ENCODE measurements at places on chromosomes 5 and 9. TPM values are rescaled to one million over a fixed set of nuclear protein-coding genes. Genes with fewer than 3 reads are reported as not detected.
A peak's percentile ranks its signal among the peaks of the same experiment; 100 is the strongest.

GRCh38 chr5:136174021-136174659, 18.8 kb downstream of the SMIM32 start:
- DNase-seq = peak; percentile 55

GPR151 gene
- not detected for total RNA-seq

GRCh38 chr5:151238303-151238741, 14.4 kb upstream of the CCDC69 start:
- DNase-seq = no peak

DNA sequence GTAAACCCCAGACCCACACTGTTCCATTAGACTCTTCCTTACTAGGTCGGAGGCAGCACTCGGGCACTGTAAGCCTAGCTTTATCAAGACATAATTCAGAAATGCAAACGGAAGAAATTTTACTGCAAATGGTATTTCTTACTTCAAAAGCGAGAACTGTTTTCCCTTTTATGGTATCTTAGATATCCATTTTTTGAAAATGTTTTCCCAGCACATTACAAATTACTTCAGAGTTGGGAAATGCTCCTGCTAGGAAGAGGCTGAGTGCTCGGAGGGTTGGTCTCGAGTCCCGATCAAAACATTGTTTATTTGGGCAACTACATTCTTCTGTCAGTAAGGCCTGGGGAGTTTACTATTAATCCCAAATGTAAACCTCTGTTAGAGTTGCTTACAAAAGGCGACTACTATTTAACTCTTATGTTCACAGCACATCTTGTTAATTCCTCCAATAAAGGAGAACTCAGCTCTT, 332.9 kb downstream of the CWC27 start:
- DNase-seq = no peak

- DNase-seq = no peak
These were observed 36.5 kb upstream of the IRX4 start for GRCh38 chr5:1919209-1919566.

DMRT3 gene
- total RNA-seq = not detected

- DNase-seq = no peak
These were observed 488 bp downstream of the SKIC3 start for GRCh38 chr5:95554331-95554646.

GRCh38 chr5:7080501-7080900, 315.4 kb upstream of the ADCY2 start:
- no peak for DNase-seq

- no peak for DNase-seq
These were observed 24.2 kb upstream of the NPR3 start for GRCh38 chr5:32686799-32687498.

- DNase-seq = no peak
These were observed 436.0 kb downstream of the TMEM38B start for GRCh38 chr9:106130374-106130773.

DNA sequence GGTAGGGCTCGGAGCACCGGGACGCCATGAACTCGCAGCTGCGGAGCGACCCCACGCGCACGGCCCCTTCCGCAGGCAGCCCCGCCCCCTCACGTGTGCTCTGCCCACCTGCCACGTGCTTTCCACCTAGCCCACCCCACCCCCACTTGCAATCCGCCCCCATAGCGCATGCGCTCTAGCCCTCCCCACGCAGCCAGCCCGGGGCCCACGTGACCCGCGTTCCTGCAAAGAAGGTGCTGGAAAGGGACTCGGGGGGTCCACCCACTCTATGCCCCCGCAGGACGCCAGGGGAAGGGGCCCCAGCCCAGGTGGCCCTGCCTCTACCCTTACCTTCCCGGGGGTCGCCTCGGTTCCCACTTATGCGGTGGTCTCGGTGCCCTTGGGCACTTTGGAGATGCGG, at the start of gene SOHLH1:
Gene SOHLH1 (minus strand): TSS at position 42 of the 400 bp plus-strand sequence. CDS start 14 bp downstream, at position 28.
- DNase-seq = no peak

FOXD4L5 gene
- total RNA-seq = not detected

GRCh38 chr9:130660683-130661450, 3.5 kb upstream of the PRDM12 start:
- DNase-seq = no peak

ADAMTS12 gene
- 0.10 TPM for total RNA-seq

- no peak for DNase-seq
These were observed 77.0 kb downstream of the RXRA start for GRCh38 chr9:134403292-134403681.

PDE6A gene
- not detected for total RNA-seq

GRCh38 chr9:71767776-71768321, 464 bp downstream of the CEMIP2 start:
- no peak for DNase-seq

DNA sequence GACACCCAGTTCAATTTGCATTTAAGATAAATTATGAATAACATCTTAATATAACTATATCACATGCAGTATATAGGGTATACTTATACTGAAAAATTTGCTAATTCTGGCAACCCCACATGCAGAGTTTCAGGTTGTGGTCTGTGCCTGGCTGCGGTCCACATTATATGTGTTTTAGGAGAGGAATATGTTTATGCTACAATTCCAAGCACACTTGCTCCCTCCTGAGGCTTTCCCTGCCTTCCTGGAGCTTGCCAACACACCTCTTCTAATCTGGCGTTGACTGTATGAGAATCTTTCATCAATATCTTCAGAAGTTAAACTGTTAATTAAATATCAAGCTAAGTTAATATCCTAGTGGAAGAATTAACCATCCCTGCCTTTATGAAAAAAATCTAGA, 45.2 kb downstream of the SEMA5A start:
- DNase-seq = no peak

GRCh38 chr9:95048225-95049087, 269.1 kb downstream of the FANCC start:
- peak; percentile 36 for DNase-seq

SLCO6A1 gene
- total RNA-seq = not detected

PFN3 gene
- not detected for total RNA-seq

DNA sequence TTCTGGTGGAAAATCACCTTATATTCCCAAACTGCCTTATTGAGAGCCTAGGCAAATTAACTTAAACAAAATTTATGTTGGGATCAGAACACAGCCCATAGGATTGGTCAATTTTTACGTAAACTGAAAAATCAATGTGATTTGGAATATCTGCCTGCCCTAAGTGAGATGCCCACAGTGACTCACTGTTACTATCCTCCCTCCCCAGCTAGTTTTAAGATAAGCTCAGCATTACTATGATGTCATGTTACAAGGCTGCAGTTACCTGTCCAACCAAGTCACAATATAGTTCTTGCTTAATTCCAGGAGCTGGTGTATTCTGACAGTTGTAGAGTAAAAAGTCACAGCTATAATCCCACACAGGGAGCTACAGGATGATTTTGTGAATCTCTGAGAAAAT, 23.1 kb downstream of the SKP1 start:
- no peak for DNase-seq

DNA sequence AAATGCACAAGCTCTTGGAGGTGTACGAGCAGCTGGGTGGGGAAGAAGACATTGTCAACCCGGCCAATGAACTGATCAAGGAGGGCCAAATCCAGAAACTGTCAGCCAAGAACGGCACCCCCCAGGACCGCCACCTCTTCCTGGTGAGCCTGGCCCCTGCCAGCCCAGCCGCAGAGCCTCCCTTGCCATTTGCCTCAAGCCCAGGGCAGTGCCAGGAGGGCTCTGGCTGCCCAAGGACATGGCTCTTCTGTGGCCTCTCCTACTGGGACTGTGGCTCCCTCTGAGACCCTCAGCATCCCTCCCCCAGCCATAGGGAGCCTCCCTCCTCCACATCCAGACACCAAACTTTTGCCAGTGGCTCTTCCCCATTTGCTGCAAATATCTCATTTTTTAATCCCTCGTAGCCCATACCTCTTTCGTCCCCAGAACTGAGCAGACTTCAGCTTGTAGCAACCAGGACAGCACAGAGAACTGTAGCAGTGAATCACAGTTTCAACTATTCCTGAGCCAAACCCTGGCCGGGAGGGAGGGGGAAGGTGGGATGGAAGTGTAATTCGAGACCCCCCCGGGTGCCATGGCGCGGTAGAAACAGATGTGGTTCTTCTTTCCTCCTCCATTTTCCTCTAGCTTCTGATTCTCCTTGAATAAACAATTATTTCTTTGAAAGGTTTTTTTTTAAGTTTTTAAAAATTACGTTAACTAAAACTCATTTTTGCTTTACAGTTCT, 44.5 kb upstream of the SUSD3 start:
- peak; percentile 10 for DNase-seq

TAF1L gene
- total RNA-seq = not detected

DNA sequence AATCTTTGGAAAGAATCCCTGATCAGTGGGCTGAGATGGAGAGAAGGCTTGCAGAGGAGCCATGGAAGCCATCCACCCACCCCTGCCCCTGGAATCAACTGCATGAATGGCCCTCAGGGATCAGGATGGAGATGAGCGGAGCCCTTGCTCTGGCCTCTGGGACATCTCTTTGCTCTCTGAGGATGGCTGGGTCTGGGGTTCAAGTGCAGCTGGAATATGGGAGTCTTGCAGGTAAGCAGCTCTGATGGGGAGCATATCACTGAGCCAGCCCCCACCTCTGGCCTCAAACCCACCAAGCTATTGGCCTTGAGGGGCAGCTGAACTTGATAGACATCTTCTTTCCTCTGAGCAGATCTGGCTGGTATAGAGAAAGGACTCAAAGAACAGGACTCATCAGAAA, 76.1 kb downstream of the C5orf15 start:
- DNase-seq = no peak

DNA sequence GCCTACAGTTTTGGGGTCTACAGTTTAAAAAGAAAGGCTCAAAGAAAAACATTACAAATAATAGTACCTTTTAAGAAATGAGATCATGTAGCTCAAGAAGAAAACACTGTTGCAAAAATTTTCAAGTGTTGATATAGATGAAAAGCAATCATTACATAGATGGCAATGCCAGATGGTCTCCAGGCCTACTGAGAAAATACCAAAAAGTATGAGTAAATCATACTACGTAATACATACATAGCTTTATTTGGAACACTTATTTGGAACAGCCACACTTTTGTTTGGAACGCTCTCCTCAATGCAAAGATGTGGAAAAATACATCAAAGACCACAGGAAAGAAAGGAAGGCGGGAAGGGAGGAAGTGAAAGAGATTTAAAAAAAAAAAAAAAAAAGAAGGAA, 44.1 kb downstream of the MARCHF11 start:
- DNase-seq = no peak

DNA sequence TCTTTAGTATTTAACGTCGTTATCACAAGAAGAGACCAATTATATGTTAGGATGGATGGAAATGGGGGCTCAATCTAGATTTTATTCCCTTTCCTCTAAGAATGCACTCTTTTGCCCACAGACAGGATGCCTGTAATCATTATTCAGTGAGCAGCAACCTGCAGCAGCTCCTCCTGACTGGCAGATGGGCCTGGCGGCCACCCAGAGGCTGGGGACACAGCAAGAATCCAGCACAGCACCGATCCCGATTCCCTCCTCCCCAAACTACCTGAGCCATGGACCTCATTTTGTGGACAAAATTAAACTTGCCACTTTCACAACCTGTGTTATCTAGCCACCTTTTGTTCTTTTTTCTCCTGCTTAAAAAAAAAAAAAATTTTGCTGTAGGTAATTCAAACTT, 101.0 kb downstream of the USP20 start:
- no peak for DNase-seq

- DNase-seq = no peak
These were observed 127.2 kb downstream of the CTNND2 start for GRCh38 chr5:11777096-11777495.

- DNase-seq = no peak
These were observed 1057.3 kb downstream of the TLE1 start for GRCh38 chr9:80632041-80632440.

GRCh38 chr5:52491071-52491787, 296.5 kb upstream of the ITGA1 start:
- no peak for DNase-seq

- peak; percentile 46 for DNase-seq
These were observed 35.1 kb downstream of the CDH10 start for GRCh38 chr5:24609706-24610105.

- DNase-seq = peak; percentile 72
These were observed 178.4 kb downstream of the PAX5 start for GRCh38 chr9:36855448-36856315.

DNA sequence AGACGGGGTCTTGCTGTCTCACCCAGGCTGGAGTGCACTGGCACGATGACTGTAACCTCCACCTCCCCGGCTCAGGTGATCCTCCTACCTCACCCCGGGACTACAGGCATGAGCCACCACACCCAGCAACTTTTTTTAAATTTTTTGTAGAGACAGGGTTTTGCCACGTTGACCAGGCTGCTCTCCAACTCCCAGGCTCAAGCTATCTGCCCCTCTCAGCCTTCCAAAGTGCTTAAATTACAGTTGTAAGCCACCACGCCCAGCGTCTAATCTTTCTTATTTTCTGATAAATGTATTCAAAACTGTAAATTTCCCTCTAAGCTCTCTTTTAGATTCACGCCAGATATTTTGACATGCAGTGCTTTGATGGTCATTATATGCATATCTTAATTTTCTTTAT, 10.3 kb downstream of the FRRS1L start:
- no peak for DNase-seq

GRCh38 chr9:90128587-90129190, 513.9 kb downstream of the DIRAS2 start:
- no peak for DNase-seq

GRCh38 chr5:119229950-119230349, 125.9 kb upstream of the TNFAIP8 start:
- DNase-seq = no peak

- DNase-seq = no peak
These were observed 1.1 kb downstream of the NTNG2 start for GRCh38 chr9:132162764-132163456.

DNA sequence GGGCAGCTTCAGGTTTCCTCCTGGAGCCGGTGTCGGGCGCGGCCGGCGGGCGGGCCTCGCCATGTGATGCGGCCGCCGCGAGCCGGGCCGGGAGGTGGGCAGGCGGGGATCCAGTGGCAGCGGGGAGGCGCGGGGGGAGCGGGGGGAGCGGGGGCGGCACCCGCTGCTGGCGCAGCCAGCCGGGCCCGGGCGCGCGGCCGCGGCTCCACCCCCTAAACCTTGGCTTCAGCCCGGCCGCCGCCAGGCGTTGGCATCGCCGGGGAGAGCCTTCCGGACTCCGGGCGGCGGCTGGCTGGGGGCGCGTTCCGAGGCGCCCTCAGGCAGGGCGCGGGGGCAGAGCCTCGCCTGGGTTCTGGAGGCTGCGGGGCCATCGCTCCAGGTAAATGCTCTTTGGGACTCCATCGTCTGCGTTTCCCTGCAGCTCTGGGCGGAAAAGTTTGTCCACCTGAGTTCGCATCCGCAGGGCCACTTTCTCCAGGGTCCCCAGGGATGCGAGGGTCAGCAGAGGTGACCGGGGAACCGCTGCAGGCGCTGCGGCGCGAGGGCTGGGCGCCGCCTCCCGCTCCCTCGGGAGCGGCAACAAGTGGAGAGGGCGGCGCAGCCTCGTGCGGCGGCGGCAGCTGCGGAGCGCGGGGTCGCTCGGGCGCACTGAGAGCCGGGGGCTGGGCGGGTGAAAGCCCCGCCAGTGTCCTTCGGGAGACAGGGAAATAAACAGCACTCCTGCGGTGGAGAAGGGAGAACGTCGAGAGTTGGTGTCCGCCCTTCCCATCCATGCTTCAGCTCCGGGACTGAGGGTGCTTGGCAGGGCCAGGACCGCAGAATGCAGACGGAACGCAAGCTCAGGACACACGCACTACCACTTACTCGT, at the start of gene ARHGEF28:
Gene ARHGEF28 (plus strand): TSS at position 253 of the 868 bp plus-strand sequence. CDS start 58,656 bp downstream, outside the sequence.
- peak; percentile 61 for DNase-seq
